Iris pigment epithelial cell (primary cell): ENCODE measurements at places on chromosomes 3 and 15.

GRCh38 chr15:66704803-66705153 is 2.7 kb downstream of the SMAD6 start:
- no peak for DNase-seq

GRCh38 chr3:28575746-28576613 is 227.4 kb upstream of the AZI2 start:
- peak; percentile 5 for DNase-seq

DNA sequence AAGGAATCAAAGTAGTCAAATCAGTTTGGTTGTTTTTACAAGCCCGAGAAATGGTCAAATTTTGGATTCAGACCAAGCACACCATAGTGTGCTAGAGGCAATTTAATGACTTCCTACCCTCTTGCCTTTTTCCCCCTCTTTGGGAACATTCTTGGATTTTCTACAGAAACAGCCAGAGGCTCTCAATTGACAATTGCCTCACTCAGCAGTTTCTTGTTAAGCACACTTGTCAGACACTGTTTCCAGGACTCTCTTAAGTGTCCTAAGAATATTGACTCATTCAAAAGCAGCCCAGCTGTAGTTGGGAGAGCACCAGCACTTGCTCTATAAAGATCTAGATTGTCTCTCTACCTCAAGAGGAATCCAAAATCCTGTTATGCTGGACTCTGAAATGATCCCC is 1.5 kb upstream of the SLC35G2 start:
- DNase-seq, result no peak

DNA sequence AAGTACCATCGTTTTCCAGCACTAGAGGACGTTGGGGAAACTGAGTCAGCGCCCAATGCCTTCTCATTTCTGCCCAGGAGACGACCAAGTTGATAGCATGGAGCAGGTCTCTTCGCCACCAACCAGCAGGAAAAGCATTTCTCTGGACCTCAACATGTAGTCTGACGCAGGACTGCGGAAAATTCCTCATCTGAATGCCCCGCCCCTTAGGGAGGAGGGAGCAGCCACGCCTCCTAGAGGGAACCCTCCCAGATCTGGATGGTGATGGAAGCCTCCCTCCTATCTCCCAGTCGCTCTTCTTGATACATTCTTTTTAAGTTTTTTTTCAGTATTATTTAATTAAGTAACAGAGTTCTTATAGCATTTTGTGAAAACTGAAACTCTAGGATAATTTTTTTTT is 17.4 kb upstream of the MINDY4B start:
- DNase-seq, result no peak

GRCh38 chr15:65069179-65069578 is 1.4 kb upstream of the RASL12 start:
- DNase-seq, result peak; percentile 83

DNA sequence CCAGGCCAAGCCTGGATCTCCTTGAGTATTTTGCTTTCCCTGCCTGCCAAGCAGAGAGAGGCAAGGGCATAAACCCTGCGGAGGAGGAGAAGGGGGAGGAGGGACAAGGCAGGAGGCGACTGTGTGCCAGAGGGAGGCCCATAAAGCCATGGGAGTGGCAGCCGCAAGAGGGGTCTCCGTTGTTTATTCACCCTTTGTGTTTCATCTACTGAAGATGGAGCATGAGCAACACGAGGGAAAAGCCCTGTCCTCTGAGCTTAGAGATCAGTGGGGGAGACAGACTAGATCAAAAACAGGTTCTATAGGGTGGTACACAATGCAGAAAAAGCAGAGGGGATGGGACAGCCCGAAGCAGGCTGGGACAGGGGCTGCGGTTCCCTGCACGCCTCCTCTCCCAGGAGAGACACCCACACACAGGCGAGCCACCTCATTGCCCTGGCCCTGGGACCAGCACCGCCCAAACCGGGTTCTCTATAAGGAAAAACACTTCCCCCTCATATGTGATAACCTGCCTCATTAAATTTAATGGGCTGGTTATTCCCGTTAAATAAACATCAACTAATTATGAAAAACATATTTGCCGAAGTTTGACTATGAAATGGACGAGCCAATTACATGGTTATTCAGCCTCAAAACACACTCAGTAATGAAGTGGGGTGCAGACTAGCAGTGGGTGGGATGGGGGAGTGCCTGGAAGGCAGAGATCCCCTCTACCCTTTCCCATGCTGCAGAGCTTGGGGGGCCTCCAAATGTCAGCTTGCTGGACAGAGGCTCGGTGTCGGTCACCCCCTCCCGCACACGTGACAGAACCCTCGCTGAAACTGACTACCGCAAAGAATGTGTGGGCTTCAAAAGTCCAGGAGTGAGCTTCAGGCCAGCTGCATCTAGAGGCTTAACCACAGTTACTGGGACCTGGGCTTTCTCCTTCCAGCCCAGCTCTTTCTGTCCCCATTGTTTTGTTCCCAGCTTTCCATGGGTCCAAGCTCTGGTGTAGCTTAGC is 14.2 kb upstream of the PLXNA1 start:
- DNase-seq, result no peak

GRCh38 chr3:143031327-143031726 is 30.0 kb downstream of the U2SURP start:
- peak; percentile 37 for DNase-seq

DNA sequence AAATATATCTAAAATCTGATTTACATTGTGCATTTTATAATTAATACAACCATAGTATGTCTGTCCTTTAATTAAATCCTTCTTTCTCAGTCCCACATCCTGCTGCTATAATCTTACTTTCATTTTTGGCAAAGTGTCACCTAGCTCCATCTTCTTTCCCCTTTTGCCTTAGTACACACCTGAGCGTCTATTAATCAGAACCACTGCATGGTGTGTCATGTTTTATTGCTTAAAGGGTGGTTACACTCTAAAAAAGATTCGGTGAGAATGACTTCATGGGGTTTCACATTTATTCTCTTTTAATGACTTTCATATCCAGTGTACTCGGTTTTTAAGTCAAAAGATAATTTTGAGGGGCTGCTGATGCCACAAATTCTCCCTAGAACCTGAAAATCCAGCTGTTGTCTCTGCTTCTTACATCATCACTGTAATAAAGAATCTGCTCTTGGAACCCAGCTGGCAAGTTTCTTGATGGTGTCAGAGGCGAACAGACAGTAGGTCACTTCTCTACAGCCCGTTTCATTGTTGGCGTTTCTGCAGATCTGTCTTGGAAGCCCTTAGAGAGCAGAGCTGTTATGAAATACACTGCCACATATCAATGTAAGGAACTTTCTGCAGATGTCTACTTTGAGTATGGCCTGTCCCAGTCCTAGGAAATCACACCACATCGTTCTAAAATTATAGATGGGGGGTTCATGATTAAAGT is 99.7 kb downstream of the TIGIT start:
- DNase-seq, result no peak

DNA sequence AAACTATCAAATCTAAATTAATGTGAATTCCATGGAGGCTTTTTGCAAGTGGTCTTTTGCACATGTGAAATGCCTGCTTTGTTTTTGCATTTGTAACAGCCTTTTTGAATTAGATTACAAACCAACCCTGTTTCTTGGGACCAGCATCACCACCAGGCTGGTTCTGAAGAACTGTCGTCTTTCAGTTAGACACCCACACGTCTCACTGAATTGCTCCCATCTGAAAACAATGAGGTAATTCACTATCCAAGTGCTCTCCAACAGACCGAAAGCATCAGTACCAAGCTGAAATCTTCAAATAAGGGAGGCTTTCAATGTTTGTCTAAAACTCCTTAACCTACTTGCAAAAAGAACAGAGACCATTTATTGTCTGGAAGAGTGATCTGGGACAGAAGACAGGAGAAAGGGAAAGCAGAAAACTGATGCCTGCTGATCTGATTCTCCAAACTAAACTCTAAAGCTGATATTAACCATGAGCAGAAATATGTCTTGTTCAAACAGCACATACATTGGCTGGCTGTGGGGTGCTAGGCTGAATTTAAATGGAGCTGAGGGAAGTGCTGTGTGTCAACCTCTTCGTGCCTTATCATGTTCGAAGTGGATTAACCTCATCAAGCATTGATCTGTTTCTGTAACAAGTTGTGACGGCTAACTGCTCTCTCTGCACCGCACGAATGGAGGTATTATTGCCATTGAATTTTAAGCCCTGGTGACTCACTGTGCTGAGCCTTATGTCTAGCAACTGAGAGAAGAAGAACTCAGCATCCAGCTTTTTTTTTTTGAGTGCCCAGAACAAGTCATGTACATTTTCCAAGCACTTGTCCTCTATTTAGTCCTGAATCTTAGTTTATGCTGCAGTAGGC is 213.7 kb upstream of the P2RY1 start:
- DNase-seq, result peak; percentile 6

DNA sequence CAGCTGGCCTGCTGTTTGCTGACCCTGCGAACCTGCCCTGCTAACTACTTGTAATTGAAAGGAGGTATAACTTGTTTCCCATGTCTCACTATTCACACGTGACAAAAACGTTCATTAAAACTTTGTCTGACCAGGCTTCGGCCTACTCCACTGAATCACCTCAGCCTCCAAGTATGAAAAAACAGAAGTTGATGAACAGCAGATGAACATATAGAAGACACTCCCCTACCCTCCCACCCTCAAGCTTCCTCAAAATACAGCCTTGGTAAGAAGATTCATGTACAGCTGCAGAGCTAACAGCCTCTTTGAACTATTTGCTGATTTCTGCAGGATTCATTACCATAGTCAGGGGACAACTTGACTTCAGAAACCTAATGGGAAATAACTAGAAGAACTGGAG is 10.7 kb downstream of the RBM15B start:
- no peak for DNase-seq
